ENCODE measurements at places on chromosomes 12 and 14.

- no peak for DNase-seq
These were observed 47.5 kb upstream of the RIN3 start for GRCh38 chr14:92466059-92466458.

GRCh38 chr12:18859400-18859799 lies 121.5 kb downstream of the CAPZA3 start:
- DNase-seq: no peak

DNA sequence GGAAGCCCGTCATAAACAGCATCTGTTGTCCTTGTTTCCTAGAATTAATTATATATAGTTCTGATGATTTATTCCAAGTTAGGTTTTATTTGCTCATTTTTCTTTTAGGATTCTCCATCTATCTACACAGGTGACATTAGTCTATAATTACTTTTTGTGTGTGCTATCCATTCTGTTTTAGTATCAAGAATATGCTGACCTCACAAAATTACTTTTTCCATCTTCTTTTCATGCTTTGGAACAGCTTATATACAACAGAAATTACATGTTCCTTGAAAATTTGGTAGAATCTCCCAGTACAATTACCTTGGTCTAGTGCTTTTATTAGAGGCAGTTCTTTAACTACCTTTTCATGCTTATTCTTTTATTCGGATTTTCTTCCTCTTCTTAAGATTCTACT lies 54.3 kb upstream of the CATSPERB start:
- no peak for DNase-seq

DNA sequence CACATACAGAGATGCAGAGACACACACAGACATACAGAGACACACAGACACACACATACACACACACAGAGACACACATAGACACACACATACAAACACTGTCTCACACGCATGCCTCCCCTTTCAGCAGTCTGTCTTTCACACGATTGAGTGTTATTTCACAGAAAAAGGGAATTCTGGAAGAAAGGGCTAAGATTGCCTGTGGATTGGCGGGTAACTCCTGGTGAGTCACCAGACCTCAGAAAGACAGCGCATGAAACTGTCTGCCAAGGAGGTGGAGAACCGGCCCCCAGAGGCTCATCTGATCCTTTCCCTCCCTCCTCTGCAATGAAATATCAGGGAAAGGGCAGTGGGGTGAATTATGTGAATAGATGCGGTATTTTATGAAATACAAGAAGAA lies 127.2 kb upstream of the GSC start:
- DNase-seq: no peak

DNA sequence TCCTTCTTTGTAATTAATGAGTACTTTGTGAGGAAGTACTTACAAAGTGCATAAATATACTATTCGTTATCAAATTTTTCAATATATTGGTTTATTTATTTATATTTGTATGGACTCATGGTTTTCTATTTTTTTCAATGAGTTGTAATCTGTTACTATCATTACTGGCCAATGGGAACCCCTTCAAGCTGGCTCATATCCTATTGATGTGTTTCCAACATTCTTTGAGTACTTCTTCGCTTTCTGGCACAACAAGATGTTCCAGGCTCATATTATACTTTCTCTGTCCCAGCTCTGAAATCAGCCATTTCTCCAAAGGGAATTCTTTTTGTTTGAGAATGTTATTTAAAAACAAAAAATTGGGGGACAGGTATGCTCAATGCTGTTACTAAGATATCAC lies 17.5 kb downstream of the YBX3 start:
- DNase-seq: no peak

All from HuH-7 (cell line).